Gastrocnemius medialis (tissue), 4 donors: ENCODE measurements at places on chromosomes 13 and 19. TPM values are rescaled to one million over a fixed set of nuclear protein-coding genes. Genes with fewer than 3 reads are reported as not detected.

Gene RCBTB1
- 5.4 TPM for total RNA-seq

DNA sequence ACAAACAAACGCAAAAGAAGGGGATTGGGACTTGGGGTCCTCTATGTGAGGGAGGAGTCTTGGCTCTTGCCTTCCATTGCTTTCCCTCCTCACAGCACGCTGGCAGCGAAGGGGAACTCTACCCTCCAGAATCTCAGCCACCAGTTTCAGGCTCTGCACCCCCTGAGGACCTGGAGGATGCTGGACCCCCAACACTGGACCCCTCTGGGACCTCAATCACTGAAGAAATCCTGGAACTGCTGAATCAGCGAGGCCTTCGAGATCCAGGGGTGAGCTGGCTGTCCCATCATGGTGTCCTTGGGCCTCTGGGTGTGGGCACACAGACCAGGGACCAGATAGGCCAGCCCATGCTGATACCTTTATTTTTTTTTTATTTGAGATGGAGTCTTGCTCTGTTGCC lies 9.6 kb downstream of the PLEKHG2 start:
- no peaks in the 10 kb centered on the region for H3K36me3 ChIP-seq
- H3K27ac ChIP-seq = no peak overlapping the region
- no peaks in the 10 kb centered on the region for H3K4me1 ChIP-seq
- no peaks in the 10 kb centered on the region for H3K27me3 ChIP-seq
- H3K4me3 ChIP-seq = no peak overlapping the region

Gene PSG4
- not detected for total RNA-seq

- no peak for DNase-seq
- peaks cover 5% of the 10 kb centered on the region for H3K27me3 ChIP-seq
- no peak overlapping the region for H3K4me3 ChIP-seq
- no peak overlapping the region for H3K27ac ChIP-seq
- no peaks in the 10 kb centered on the region for H3K4me1 ChIP-seq
These were observed 317.3 kb downstream of the ZNF536 start for GRCh38 chr19:30689474-30689873.

GRCh38 chr19:55693336-55693974 lies 18.4 kb downstream of the EPN1 start:
- H3K4me3 ChIP-seq = no peak overlapping the region
- H3K36me3 ChIP-seq = peaks cover 3% of the 10 kb centered on the region
- no peaks in the 10 kb centered on the region for H3K27me3 ChIP-seq
- H3K4me1 ChIP-seq = no peaks in the 10 kb centered on the region

Gene CGB2
- not detected for total RNA-seq

DNA sequence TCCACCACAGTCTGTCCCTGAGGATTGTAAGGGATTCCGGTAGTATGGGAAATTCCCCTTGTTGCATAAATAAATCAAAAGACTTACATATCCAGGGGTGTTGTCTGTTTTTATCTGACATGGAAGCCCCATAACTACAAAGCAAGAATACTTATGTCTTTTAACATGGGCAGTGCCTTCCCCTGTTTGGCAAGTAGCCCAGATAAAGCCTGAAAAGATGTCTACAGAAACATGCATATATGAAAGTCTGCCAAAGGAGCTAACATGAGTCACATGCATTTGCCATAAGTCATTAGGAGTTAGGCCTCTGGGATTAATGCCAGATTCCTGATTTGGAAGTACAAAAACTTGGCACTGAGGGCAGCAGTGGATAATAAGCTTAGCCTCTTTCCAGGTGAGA lies 62.1 kb downstream of the ZNF737 start:
- no peak for DNase-seq
- H3K4me1 ChIP-seq = no peaks in the 10 kb centered on the region
- H3K27me3 ChIP-seq = no peaks in the 10 kb centered on the region
- H3K36me3 ChIP-seq = no peaks in the 10 kb centered on the region
- H3K27ac ChIP-seq = no peak overlapping the region
- H3K4me3 ChIP-seq = no peak overlapping the region

DNA sequence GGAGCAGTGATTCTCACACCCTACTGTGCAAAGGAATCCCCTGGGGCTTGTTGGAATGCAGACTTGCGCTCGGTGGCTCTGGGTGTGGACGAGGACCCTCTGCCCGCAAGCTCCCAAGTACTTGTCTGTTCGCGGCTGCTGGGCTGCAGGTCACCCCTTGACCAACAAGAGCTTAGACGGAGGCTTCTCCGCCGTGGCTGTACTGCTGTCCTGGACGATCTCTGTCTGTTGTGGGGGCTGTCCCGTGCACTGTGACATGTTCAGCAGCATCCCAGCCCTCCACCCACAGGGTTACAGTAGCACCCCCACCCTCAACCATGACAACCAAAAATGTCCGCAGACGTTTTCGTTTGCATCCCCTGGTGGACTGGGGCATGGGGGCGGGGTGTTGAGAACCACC lies 22.9 kb upstream of the SLC15A1 start:
- H3K4me3 ChIP-seq = no peak overlapping the region
- no peaks in the 10 kb centered on the region for H3K4me1 ChIP-seq
- no peak for DNase-seq
- H3K27me3 ChIP-seq = no peaks in the 10 kb centered on the region
- no peak overlapping the region for H3K27ac ChIP-seq

GRCh38 chr13:103883164-103883563 lies 816.9 kb upstream of the SLC10A2 start:
- no peaks in the 10 kb centered on the region for H3K36me3 ChIP-seq
- H3K27me3 ChIP-seq = no peaks in the 10 kb centered on the region
- H3K4me1 ChIP-seq = no peaks in the 10 kb centered on the region
- peak; percentile 84 for DNase-seq

DNA sequence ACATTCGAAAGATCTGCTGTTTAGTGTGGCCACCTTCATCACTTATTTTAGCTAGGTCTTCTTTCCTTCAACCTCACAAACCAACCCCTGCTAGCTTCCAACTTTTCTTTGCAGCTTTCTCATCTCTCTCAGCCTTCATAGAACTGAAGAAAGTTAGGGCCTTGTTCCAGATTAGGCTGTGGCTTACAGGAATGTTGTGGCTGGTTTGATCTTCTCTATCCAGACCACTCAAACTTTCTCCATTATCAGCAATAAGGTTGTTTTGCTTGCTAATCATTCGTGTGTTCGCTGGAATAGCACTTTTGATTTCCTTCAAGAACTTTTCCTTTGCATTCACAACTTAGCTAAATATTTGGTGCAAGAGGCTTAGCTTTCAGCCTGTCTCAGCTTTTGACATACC lies 44.7 kb downstream of the CARS2 start:
- no peak overlapping the region for H3K27ac ChIP-seq
- H3K27me3 ChIP-seq = no peaks in the 10 kb centered on the region
- no peak for DNase-seq
- no peak overlapping the region for H3K4me3 ChIP-seq
- H3K36me3 ChIP-seq = no peaks in the 10 kb centered on the region

Gene ZNF66
- total RNA-seq = 1.6 TPM

- H3K4me3 ChIP-seq = no peak overlapping the region
- H3K27ac ChIP-seq = no peak overlapping the region
- DNase-seq = no peak
- no peaks in the 10 kb centered on the region for H3K36me3 ChIP-seq
- H3K4me1 ChIP-seq = no peaks in the 10 kb centered on the region
These were observed 278.7 kb downstream of the GPC6 start for GRCh38 chr13:93505104-93505952.

Gene ZNF525
- total RNA-seq = 0.26 TPM

DNA sequence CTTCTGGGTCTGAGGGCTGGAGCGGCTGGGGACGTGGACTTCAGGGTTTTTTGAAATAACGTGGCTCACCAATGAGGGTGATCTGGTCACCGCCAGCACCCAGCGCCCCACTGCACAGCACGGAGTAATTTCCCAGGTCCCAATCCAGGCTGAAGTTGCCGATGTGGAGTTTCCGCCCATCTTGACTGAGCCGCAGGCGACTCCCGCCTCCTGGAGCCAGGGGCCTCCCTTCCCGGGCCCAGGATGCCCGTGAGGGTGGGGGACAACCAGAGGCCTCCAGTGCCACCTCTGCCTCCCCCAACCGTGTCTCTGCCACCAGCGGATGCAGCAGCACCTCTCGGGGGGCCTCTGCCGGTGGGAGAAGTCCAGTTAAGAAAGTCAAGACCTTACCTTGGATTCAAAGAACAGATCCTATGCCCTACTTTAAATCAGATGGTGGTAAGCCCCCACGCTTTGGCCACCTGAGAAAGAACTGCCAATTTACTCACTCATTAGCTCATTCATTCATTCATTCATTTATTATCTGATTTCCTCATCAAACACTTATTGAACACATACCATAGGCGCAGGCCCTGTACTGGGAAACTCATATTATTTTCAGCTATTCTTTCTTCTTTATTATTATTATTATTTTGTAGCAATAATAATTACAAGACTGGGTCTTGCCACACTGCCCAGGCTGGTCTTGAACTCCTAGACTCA lies 3.9 kb downstream of the VSIG10L start:
- H3K27ac ChIP-seq = no peak overlapping the region
- peaks cover 4% of the 10 kb centered on the region for H3K4me1 ChIP-seq
- no peak for DNase-seq
